HL-60 (cell line): ENCODE measurements at places on chromosomes 6 and 20.

DNA sequence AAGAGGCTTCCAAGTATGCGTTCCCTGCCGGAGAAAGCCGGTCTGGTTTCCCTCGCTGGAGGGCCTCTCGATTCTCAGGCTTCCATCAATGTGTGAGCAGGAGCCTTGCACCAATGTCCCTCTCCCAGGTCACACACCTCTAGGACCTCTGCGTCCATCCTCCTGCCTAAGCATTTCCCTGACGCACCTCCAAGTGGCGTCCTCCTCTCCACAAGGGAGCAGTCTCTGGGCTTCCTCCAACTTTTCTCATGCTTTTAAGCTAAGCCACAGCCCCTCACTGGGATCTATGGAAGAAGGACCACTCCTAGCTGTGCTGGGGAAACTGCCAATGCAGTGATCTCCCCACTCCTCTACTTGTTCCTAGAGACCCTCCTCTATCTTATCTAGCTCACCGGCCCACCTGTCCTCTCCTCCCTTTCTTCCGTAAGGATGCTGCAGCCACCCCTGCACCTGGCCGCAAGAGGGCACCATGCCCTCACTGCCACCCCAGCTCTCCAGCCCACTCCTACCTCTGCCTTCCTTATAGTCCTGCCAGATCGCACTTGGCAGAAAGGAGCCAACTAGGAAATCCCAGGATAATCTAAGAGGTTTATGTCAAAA lies 258.7 kb downstream of the LRFN2 start:
- no peak for DNase-seq

DNA sequence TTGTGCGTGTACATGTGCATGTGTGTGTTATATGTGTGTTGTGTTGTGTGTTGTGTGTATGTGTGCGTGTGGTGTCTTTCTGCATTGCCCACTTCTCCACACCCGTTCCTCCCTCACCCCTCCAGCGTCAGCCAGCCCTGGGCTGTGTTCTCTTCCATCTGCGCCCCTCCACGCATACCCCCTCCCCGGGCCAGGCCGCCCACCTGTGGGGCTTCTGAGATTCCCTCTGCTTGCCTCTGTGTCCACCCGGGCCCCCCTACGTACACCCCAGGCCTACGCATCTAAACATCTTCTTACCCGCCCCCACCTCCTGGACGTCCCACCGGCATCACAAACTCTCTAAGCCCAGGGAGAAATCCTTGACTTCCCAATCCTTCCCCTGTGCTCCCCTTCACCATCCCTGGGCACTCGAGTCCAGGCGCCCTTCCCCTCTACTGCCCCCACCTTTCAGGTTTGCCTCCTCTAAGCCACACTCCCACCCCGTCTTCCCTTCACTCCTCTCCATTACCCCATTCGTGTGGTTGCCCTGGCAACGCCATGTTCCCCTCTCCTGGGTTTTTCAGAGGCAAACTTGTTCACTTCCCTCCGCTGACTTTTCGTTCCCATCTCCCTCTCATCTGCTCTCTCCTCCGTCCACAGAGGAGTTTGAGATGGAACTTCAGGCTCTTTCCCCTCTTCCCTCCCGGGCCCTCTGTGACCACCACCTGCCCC lies 81.7 kb upstream of the NNAT start:
- DNase-seq, result no peak

- DNase-seq, result no peak
These were observed 95.9 kb downstream of the GRIK2 start for GRCh38 chr6:101489456-101489855.

GRCh38 chr6:144008120-144008811 lies at the start of gene PLAGL1:
TSS of gene PLAGL1 (minus strand) at chr6:144008259. CDS start at chr6:143948136, 60,123 bp downstream.
- DNase-seq, result peak; percentile 31

- DNase-seq, result no peak
These were observed 193.5 kb upstream of the CNR1 start for GRCh38 chr6:88359530-88360202.

DNA sequence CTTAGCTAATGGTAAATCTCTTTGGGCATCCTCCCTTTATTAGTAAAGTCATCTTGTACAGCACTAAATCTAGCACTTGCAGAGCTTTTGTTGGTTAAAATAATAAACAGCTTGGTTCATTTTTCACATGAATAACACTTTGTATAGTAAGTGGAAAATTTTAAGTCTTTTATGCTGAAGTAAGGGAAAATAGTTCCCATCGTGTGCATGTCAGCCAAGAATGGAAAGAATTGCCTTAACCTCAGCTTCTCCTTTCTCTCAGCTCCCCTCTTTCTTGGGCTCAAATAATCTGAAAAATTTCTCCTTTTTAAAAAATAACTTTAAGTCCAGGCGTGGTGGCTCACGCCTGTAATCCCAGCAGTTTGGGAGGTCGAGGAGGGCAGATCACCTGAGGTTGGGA lies 16.6 kb downstream of the SNRPC start:
- no peak for DNase-seq

DNA sequence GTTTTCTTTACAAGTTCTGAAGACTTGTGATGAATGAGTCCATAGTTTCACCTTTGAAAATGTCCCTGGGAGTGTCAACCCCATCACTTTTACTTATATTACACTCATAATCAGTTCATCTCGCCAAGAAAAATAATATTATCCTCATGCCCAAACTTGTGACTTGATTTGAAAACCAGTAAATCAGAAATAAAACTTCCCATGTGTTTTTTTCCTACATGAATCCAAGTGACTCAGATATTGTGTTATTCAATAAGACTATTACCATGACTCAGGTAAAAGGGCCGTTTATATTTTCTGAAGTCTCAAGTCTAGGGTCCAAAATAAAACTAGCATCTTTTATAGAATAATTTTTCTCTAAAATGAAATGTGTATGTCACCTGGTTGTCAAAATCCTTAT lies 15.8 kb upstream of the CYP24A1 start:
- no peak for DNase-seq

DNA sequence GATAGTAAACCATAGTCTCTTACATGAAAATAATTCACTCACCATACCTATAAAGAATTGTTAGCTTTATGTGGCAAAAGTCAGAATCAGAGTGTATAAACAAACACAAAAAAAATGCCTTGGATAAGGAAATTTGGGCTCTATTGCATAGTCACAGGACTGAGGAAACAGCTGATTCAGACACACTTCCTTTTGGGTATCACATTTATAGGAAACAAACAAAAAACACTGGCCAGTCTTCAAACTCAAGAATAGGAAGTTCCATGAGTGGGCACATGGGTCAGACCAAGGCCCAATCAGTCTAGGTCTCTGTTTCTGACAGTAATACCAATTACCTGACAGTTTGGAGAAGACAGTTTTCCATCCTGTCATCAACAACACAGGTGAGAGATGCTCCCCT lies 8.0 kb downstream of the SLC18B1 start:
- DNase-seq, result no peak

- no peak for DNase-seq
These were observed 14.9 kb upstream of the TTPAL start for GRCh38 chr20:44460795-44461141.

DNA sequence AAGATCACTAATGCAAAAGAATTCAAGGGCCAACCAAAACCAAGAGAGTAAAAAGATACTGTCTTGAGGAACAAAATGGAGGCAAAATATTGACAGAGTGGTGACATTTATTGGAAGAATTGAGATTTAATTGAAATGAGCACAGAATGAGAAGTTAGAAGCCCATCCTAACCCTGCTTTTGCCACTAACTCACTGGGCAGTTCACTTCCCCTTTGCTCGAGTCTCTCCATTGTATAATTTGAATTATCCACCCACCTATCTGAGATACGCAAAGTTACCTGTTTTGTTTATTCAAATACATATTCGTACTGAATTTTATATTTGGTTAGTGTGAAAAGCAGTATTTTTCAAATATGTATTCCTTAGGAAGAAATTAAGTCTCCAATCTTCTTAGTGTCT lies 204.5 kb upstream of the PRDM1 start:
- DNase-seq, result no peak

DNA sequence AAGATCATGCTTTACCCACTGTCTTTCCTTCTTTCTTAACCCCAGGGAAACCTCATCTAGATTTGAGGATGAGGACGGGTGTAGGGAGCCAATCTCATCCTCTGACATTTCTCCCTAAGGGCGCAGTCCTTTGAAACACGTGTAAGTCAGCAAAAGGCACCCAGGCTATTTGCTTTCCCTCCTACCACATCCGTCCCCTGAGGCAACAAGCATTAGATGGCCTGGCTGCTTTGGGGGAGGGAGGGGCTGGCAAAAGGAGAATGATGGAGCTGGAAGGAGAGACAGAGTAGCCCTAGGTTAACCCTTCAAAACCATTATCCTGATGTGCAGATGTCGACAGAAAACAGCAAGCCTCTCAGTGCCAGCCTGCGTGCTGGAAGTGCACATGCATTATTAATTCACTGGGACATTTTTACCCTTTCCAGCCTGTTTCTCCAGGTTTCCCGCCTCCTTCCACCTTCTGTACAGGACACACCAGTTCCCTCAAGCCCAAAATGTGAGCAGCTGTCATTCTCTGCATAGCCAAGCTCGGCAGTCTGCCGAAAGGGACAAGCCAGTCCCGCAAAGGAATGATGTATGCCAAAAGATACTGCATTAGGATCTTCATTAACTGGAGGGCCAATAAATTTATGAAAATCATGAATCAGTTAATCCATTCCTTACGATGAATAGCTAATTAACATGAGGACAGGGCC lies 547.2 kb downstream of the CD83 start:
- no peak for DNase-seq

GRCh38 chr6:13563009-13563408 lies 11.4 kb upstream of the SIRT5 start:
- no peak for DNase-seq

- no peak for DNase-seq
These were observed 92.0 kb upstream of the SCP2D1 start for GRCh38 chr20:18721551-18722115.

DNA sequence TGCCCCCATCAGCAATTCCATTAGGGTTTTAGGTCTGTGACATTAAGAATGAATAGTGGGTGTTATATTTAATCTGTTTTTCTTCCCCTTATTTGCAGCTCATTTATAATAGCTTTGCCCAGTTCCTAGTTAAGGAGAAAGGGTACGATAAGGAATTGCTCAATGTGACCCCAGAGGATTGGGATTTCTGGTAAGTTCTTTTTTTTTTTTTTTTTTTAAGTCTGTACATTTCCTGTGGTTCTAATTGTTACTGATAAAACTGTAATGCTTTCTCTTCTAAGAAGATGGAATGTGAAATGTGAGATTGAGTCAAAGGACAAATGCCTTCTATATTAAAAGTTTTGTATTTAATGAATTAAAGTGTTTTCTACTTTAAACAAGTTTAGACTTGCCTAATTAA lies 5.5 kb downstream of the NT5DC1 start:
- DNase-seq, result no peak

- DNase-seq, result peak; percentile 92
These were observed 20.0 kb upstream of the ZNFX1 start for GRCh38 chr20:49297605-49298530.

GRCh38 chr6:21780679-21781078 lies 187.1 kb downstream of the SOX4 start:
- DNase-seq, result no peak

DNA sequence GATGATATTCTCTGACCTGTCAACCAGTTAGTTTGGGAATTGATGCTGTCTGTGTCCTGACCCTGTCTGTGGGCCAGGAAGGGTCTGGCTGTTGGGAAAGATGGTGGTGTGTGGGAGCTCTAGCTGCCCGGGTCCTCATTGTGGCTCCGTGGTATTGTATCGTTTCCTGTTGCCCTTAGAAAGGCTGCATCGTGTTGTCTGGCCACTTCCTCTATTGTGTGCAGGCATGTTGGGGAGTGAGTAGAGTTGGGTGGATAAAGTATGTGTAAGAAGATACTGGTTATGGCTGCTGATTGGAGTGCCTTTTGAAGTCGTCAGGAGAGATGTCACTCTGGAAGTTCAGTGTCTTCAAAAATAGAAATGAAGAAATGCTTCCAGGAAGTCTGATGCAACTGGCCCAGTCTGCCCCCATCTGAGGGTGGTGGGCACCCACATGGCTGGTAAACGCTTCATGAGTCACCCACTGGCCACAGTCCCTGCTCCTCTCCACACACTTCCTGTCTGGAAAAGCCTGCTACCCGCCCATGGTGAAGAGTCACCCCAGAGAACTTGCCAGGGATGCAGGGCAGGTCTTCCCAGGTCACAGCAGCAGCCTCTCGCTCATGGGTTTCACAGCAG lies 27.9 kb downstream of the PPARD start:
- DNase-seq, result peak; percentile 92

GRCh38 chr20:46322641-46323040 lies 14.3 kb upstream of the CDH22 start:
- no peak for DNase-seq

DNA sequence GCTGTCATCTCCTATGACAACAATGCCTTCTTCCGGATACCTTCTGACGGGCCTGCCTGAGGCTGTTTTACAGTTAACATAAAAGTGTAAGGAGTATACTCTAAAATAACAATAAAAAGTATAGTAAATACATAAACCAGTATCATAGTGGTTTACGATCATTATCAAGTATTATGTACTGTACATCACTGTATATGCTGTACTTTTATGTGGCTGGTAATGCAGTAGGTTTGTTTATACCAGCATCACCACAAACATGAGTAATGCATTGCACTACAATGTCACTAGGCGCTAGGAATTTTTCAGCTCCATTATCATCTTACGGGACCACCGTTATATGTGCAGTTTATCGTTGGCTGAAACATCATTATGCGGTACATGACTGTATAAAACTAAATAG lies 76.5 kb downstream of the VEGFA start:
- no peak for DNase-seq

DNA sequence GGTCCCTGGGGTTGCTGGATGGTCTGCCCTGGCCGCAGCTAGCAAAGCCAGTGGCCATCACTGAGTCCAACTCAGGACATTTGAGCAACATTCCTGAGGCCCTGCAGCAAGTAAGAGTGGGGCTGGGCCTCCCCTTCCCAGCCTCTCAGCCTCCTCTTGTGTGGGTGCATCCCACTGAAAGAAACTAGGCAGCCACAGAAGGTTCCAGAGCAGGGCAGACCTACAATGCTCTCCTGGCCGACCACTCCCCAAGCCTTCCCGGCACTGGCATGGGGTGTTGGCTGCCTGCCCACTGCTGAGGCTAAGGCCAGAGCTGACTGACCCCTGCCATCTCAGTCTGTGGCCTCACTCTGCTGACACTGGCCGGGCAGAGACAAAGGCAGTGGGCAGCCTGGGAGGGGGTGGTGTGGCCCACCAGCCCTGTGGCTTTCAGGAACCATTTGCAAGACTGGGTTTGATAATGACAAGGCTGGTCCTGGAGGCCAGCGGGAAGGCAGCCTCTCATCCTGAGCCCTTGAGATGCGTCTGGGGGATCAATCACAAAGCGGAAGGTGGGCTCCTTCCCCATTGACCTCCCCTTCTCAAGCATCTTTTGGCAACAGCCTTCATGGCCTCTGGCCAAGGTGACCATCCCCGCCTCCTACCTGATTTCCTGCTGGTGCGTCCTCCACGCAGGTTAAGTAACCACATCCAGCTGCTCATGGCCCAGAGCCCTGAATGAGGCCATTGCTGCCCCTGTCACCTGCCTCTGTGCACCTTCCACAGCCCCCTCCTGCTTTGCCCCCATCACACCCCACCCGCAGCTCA lies 9.6 kb downstream of the DLGAP4 start:
- DNase-seq, result no peak

GRCh38 chr6:89443658-89444057 lies 10.7 kb downstream of the ANKRD6 start:
- DNase-seq, result no peak
